ENCODE measurements at places on chromosomes 3 and 15.

GRCh38 chr15:45729141-45729540 is 94.3 kb downstream of the SQOR start:
- DNase-seq, result no peak

GRCh38 chr3:11475324-11475723 is 168.4 kb downstream of the VGLL4 start:
- DNase-seq, result no peak

GRCh38 chr3:32583708-32584107 is 13.1 kb upstream of the DYNC1LI1 start:
- DNase-seq, result no peak

DNA sequence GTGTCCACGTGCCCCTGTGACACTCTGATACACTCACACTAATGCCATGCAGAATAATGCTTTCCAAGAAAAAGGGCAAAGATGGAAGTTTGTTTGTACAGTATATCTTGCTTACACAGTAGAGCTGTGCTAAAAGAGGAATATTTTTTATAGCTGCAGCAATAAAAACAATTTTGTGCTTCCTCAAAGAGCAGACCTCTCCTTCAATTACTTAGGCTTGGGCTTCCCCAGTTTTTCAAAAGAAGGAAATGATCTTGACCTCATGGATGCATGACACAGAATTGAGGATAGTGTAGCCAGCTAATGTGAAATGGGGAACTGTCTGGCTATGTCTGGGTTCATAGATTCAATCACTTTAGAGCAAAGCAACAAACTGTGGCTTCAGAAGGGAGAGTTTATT is 137.4 kb downstream of the STT3B start:
- DNase-seq, result no peak

DNA sequence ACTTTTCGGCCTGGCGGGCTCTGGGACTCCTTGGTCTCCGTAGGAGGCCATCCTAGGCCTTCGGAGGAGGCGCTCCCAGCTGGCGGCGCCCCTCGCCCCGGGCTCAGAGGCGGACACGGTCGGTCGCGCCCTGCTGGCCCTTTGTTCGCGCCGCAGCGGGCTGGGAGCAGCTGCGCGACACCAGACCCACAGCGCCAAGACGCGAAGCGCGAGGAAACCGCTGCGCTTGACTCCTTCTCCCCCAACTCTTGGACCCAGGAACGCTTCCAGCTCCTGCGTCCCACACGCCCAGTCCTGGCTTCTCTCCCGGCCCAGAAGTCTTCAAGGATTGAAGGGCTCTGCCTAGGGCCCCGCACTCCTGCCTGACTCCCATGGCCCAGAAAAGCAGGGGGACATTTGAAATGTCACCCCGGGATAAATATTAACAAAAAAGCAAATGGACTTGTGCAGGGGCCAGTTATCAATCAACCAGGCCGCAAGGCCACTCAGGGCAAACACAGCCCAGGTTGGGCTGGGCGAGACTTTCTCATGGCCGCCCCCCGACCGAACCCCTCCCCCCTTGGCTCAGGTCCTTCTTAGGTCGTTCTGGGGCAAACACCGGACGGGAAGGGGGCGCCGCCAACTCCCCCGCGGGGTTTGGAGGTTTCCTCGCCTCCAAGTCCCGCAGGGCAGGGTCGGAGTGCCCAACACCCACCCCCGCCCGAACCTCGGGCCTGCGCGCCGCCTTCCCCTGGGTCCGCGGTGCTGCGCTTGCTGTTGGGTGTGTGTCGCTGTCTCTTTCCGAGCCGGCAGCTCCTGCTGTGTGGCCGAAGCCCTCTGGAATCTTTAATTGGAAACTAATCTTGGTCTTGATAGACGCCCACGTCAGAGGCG is 5.1 kb downstream of the ONECUT1 start:
- DNase-seq, result no peak

DNA sequence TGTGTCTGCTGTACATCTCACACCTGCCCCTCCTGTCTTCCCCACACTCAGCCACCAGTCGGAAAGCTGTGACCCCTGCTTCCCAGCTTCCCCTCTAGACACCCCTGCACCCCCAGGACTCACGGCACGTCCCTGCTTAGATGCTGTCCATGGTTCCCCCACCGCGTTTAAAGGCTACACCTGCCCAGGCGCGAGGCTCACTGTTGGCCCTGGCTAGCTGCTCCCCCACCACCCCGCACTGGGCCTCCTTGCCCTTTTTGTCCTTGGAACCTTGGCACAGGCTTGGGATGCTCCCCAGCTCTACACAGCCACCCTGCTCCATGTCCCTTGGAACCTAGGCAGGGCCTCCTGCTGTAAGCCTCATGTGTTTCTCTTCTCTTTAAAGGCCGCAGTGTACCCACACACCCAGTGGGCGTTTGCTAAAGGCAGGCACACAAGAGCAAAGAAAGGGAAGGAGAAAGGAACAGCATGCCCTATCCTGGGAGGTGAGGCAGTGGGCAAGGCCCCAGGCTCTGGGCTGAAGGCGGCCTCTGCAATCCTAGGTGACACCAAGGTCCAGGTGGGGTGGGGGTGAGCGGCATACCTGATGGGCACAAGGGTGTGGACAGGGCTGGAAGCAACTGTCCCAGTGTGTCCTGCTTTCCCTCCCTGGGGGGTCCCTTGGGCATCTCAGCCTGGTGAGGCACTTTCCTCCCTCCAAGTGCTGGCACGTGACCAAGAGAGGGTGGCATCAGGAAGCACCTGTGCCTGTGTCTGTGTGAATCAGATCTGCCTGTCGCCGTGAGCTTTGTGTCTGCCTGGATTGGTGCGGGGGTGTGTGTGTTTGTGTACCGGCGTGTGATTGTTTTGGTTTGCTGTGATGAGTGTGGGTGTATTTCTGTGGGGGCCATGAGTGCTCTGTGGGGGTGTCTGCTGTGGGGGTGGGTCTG is 54.4 kb downstream of the TPRA1 start:
- DNase-seq, result no peak

DNA sequence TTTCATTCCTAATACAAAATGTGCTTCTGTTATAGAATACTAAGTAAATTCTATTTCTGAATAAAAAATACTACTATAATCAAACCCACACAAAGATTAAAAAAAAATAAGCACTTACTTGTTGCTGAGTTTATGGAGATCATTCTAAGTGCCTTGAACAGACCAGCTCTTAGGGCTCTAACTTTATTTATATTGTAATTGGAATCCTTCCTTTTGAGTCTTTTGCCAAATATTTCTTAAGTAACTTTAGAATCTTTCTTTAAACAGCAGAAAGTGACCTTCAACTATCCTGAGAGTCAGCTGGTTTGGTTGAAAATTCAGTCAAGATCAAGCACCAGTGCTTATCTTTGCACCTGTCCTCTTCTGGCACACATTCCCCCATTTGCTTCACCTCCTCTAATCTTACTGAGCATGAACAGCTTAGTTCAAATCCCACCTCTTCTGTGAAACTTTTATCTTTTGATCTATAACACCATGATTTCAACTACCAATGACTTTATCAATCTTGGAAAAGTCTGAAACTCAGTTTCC is 149.3 kb downstream of the VPS13C start:
- DNase-seq, result no peak

DNA sequence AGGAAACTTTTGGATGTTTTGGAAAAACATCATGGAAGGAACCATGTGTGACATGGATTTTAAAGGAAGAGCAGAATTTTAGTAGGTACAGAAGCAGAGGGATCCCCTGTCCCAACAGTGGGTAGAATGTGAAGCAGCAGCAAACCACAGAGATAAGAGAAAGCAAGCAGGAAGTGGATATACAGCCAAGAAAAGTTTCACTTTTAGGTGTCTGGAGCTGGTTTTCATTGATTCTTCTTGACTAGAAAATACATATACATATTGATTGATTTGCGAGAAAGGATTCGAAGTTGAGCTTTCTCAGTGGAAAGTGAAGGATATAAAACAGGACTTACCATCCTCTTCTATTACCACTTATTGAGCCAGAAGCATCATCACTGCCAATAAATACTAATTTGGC is 133.5 kb downstream of the KCNMB2 start:
- no peak for DNase-seq

DNA sequence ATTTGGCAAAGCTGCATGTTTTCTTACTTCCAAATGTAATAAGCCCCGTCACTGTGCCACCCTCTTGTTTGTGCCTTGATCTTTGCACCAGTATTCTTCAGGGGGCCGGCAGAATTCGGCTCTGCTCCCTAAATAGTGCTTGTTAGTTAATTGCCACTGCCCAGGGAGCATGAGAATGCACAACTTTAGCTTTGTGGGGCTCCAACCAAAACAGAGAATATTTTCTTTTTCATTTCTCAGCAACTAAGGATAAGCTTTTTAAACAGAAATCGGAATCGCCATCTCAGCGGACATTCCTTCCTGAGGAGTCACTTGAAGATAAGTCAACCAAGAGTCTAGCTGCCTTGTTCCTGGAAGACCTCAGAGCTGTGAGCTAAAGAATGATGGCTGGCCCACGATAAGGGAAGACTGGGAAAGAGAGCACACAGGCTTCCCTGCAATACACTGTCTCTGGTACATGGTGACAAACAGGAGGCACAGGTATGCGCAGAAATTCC is 106.0 kb downstream of the LRIG1 start:
- no peak for DNase-seq

- DNase-seq, result no peak
Observed at GRCh38 chr3:131568460-131568859, 65.7 kb upstream of the MRPL3 start.

DNA sequence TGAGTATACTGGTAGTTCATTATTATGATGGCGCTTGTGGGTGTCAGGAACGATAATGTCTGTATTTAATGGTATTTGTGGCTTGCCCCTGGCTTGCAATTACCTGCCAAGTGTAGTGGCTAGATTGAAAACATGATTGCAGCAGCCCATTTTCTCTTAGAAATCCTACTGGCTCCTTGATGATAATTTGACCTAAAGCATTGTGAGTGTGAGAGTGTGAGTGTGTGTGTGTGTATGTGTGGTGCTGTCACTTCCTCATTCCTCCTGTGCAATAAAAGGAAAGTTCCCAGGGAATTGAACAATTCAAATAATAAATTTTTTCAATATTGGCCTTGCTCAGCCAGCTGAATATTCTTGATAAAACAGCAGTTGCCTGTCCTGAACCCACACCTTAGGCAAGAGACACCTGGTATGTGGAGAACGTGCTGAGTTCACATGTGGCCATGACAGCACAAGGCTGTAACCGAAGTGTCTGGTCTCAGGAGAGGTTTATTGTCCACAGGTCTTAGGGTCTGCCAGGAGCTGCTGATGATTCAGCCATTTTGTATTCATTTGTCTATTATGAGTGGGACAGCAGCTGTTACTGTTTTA is 193.3 kb downstream of the CD47 start:
- DNase-seq, result no peak

- no peak for DNase-seq
Observed at GRCh38 chr3:113575206-113575605, 42.9 kb downstream of the SIDT1 start.

GRCh38 chr3:100496711-100497261 is 4.4 kb downstream of the TMEM45A start:
- no peak for DNase-seq

- DNase-seq, result no peak
Observed at GRCh38 chr3:171636666-171637065, 173.6 kb downstream of the PLD1 start.

DNA sequence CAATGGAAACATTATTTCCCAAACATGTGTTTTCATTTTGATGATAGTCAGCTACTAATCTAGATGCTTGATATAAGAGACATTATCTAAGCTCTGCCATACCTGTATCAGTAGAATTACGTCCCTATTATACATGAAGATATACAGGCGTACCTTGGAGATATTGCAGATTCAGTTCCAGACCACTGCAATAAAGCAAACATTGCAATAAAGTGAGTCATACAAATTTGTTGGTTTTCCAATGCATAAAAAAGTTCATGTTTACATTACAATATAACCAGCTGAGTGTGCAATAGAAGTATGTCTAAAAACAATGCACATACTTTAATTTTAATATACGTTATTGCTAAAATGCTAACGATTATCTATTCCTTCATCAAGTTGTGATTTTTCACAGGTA is 236.0 kb upstream of the ZNF717 start:
- DNase-seq, result no peak

DNA sequence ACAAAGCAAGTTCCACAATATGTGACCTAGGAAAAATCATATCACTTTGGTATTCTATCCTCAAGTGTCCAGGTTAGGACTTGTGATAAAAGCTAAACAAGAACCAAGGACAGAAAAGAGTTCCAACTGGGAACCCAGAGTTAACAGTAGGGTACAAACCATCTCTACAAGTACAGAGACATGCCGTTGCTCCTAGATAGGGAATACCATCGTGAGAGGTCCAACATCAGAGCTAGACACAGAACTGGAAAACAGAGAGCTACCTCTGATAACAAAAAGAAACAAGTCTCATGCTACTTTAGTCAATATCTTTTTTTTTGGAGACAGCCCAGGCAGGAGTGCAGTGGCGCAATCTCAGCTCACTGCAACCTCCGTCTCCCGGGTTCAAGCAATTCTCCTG is 37.8 kb downstream of the SMARCC1 start:
- no peak for DNase-seq

- no peak for DNase-seq
Observed at GRCh38 chr3:43207628-43208085, 78.7 kb upstream of the SNRK start.
